ENCODE measurements at places on chromosomes 4 and X.

- no peak overlapping the region for H3K27ac ChIP-seq
- H3K4me1 ChIP-seq: peaks cover 35% of the 10 kb centered on the region
- H3K36me3 ChIP-seq: no peaks in the 10 kb centered on the region
- DNase-seq: no peak
- no peak overlapping the region for H3K4me3 ChIP-seq
Measured at GRCh38 chr4:76059750-76060149, 14.8 kb upstream of the ART3 start.

DNA sequence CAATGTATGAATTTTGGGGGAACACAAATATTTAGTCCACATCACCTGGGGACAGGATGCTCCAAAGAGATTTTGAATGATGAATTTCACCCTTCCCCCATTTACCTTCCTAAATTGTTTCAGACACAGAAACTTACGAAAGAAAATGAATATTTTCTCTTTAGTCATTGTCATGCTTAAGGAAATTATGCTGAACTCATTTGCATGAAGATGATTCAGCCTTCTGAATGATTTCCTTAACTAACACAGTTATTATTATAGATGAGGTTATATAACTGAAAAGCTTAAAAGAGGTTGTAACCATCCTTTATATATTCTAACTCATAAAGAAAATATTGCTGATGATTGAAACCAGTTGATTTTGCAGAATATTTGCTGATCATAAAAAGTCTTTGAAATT lies 61.1 kb downstream of the KCNIP4 start:
- no peak overlapping the region for H3K27ac ChIP-seq
- no peak overlapping the region for H3K4me3 ChIP-seq
- H3K36me3 ChIP-seq: no peaks in the 10 kb centered on the region
- H3K27me3 ChIP-seq: no peaks in the 10 kb centered on the region

DNA sequence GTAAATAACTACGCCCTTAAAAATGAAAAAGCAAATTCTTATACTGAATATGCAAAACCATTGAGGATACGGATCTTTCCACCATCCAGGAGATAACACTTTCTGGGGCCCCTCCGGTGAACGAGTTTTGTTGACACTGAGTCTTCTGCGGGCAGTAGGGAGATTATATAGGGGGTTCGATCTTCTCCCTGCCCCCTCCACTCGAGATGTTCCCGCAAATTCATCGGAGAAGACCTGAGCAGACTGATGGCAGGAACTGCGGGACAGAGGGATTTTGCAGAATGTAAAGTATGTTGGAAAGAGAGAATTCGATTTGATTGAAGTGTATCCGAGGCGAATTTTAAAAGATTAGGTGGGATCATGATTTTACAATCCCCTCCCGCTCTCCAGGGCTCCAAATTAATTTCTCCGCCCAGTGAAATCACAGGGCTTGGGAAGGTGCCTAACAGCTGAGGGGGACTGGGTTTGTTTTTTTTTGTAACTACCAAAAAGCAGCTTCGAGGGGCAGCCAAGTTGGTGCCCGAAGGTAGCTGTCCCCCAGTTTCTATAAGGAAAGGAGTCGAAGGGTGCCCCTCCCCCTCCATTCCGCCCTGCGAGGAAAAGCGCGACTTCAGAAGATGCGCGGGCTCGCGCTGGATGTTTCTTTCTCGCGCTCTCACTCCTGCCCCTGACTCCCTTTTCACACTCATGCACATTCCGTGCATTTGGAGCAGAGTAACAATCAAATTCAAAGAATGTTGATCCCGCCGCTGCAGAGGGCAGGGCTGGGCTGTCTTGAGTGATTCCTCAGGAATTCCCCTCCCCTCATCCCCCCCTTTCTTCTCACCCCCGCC lies 1.2 kb downstream of the TMEM255A start:
- peak; percentile 2 for DNase-seq
- peaks cover 5% of the 10 kb centered on the region for H3K4me1 ChIP-seq
- H3K27ac ChIP-seq: peak overlapping the region; percentile 85
- peaks cover 41% of the 10 kb centered on the region for H3K27me3 ChIP-seq
- H3K4me3 ChIP-seq: peak overlapping the region; percentile 76

GRCh38 chr4:17370818-17371217 lies 141.1 kb downstream of the QDPR start:
- no peaks in the 10 kb centered on the region for H3K36me3 ChIP-seq
- DNase-seq: no peak
- H3K27ac ChIP-seq: no peak overlapping the region
- no peak overlapping the region for H3K4me3 ChIP-seq
- no peaks in the 10 kb centered on the region for H3K4me1 ChIP-seq

DNA sequence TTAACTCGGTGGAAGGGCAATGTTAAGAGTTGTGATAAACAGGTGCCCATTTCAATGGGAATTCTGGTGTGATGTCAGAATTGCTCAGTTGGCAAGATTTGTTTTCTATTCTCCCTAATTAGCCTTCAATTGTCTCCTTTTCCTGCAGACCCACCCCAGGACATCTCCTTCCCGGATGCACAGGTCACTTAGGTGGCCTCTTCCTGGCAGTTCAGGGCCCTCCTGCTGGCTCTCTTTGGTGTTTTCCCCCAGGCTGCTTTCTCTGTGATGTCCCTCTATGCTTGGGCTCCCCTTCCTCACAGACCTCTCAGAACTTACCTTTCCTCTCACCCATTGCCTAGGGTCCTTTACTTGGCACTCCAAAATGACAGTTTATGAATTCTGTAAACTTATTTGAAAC lies 126.3 kb downstream of the GPAT3 start:
- H3K27ac ChIP-seq: no peak overlapping the region
- H3K36me3 ChIP-seq: no peaks in the 10 kb centered on the region
- H3K27me3 ChIP-seq: peaks cover 14% of the 10 kb centered on the region
- no peaks in the 10 kb centered on the region for H3K4me1 ChIP-seq
- H3K4me3 ChIP-seq: no peak overlapping the region
- no peak for DNase-seq

DNA sequence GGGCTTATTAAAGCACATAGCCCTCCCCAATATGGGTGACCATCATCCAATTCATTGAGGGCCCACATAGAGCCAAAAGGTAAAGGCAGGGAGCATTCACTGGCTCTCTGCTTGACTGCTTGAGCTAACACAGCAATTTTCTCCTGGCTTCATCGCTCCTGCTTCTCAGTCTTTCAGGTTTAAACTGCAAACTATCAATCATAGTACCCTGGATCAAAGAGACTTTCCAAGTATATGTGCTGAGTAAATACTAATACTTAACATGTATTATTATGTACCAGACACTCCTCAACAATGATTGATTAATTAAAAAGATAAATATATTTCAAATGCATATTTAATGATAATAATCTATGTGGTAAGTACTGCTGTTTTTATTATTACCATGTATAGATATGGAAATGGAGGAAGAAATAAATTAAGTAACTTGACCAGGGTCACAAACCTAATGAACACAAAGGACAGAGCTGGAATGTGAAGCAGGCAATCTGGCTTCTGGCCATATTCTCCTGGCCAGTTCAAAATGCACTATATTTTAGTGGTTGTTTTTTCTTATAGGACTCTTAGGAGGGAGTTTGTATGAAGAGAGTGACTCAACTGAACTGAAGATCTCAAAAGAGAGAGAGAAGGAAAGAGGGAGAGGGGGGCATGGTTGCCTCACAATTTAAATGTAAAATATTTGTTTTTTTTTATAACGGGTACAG lies 1197.3 kb downstream of the TECRL start:
- DNase-seq: no peak
- no peaks in the 10 kb centered on the region for H3K27me3 ChIP-seq
- no peaks in the 10 kb centered on the region for H3K36me3 ChIP-seq
- H3K4me1 ChIP-seq: no peaks in the 10 kb centered on the region

- H3K27ac ChIP-seq: no peak overlapping the region
- H3K27me3 ChIP-seq: no peaks in the 10 kb centered on the region
- DNase-seq: no peak
Measured at GRCh38 chrX:71671043-71671780, 3.9 kb downstream of the LOC101059915 start.

DNA sequence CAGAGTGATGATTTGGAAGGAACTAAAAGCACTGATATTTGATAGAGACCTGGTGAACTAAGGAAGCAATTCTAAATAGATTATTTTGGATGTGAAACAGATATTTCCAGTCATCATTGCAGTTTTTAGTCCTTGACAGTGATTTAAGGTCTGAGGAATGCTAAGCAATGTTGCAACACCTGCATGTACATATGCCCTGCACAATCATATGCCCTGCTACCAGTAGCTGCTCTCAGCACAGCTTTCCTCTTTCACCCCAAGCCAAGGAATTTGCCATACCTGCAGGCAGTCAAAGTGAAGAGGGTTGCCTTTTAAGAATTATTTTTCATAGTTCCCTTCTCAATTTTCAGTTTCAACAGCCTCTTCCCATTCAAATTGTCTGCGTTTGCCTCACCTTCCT lies 8.7 kb upstream of the FAM47A start:
- H3K36me3 ChIP-seq: no peaks in the 10 kb centered on the region
- no peaks in the 10 kb centered on the region for H3K27me3 ChIP-seq
- DNase-seq: no peak
- H3K4me1 ChIP-seq: no peaks in the 10 kb centered on the region
- H3K27ac ChIP-seq: no peak overlapping the region

GRCh38 chr4:27592738-27593137 lies 732.1 kb downstream of the STIM2 start:
- H3K4me1 ChIP-seq: no peaks in the 10 kb centered on the region
- no peak overlapping the region for H3K4me3 ChIP-seq
- no peaks in the 10 kb centered on the region for H3K36me3 ChIP-seq
- no peak overlapping the region for H3K27ac ChIP-seq

GRCh38 chrX:85001344-85001743 lies 2.3 kb upstream of the APOOL start:
- H3K27ac ChIP-seq: no peak overlapping the region
- DNase-seq: no peak
- no peak overlapping the region for H3K4me3 ChIP-seq
- peaks cover 24% of the 10 kb centered on the region for H3K36me3 ChIP-seq

DNA sequence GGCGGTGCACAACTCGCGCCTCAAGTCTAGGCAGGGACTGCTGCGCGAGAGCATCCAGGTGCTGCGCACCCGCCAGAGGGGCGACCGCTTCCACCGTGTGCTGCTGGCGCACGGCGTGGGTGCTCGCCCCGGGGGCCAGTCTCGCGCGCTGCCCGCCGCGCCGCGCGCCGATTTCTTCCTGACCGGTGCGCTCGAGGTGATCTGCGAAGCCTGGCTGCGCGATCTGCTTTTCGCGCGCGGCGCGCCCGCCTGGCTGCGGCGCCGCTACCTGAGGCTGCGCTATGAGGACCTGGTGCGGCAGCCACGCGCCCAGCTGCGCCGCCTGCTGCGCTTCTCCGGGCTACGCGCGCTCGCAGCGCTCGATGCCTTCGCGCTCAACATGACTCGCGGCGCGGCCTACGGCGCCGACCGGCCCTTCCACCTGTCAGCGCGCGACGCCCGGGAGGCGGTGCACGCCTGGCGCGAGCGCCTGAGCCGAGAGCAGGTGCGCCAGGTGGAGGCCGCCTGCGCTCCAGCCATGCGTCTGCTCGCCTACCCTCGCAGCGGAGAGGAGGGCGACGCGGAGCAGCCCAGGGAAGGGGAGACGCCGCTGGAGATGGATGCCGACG lies 1.3 kb downstream of the CHST7 start:
- H3K27me3 ChIP-seq: no peaks in the 10 kb centered on the region
- H3K4me3 ChIP-seq: peak overlapping the region; percentile 95
- DNase-seq: peak; percentile 35
- peaks cover 35% of the 10 kb centered on the region for H3K36me3 ChIP-seq
- H3K4me1 ChIP-seq: peaks cover 30% of the 10 kb centered on the region
- H3K27ac ChIP-seq: no peak overlapping the region

GRCh38 chrX:71910986-71911730 lies 513 bp downstream of the NHSL2 start:
- H3K4me1 ChIP-seq: no peaks in the 10 kb centered on the region
- peaks cover 8% of the 10 kb centered on the region for H3K36me3 ChIP-seq
- H3K27ac ChIP-seq: no peak overlapping the region
- H3K27me3 ChIP-seq: peaks cover 86% of the 10 kb centered on the region
- peak overlapping the region; percentile 66 for H3K4me3 ChIP-seq

- no peaks in the 10 kb centered on the region for H3K4me1 ChIP-seq
- no peak for DNase-seq
- peaks cover 68% of the 10 kb centered on the region for H3K27me3 ChIP-seq
- H3K4me3 ChIP-seq: no peak overlapping the region
- no peaks in the 10 kb centered on the region for H3K36me3 ChIP-seq
- H3K27ac ChIP-seq: no peak overlapping the region
Measured at GRCh38 chrX:39331082-39331704, 529.9 kb downstream of the MID1IP1 start.

GRCh38 chr4:25178838-25179261 lies 18.6 kb upstream of the SEPSECS start:
- no peak overlapping the region for H3K27ac ChIP-seq
- H3K27me3 ChIP-seq: no peaks in the 10 kb centered on the region
- H3K36me3 ChIP-seq: peaks cover 4% of the 10 kb centered on the region
- H3K4me3 ChIP-seq: no peak overlapping the region
- DNase-seq: no peak

DNA sequence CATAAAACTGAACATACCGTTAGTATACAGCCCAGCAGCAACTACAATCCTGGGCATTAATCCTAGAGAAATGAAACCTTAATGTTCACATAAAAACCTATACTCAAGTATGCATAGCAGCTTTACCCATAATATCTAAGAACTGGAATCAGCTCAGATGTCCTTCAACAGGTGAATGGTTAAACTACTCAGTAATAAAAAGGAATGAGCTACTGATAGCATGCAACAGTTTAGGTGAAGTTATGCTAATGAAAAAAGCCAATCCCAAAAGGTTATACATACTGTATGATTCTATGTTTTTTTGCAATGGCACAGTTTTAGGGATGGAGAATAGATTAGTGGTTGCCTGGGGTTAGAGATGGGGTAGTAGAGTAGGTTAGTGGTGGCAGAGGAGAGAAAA lies 9.3 kb downstream of the HTT start:
- H3K4me3 ChIP-seq: no peak overlapping the region
- no peak overlapping the region for H3K27ac ChIP-seq
- DNase-seq: no peak
- no peaks in the 10 kb centered on the region for H3K36me3 ChIP-seq

DNA sequence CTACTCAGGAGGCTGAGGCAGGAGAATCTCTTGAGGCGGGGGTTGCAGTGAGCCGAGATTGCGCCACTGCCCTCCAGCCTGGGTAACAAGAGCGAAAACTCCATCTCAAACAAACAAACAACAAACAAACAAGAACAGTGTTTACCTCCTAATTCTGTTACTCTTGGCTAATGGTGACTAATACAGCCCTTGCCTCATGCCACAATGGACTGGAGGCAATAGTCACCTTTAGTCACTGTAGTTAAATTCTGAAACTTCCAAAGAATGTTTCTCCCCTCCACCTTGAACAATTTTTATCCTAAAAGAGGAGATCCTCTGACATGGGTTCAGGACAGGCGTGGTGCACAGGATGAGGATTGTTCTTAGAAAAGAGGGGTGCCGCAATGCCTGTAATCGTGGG lies 241.2 kb upstream of the CTSO start:
- DNase-seq: no peak
- H3K4me1 ChIP-seq: no peaks in the 10 kb centered on the region
- H3K27ac ChIP-seq: no peak overlapping the region
- H3K4me3 ChIP-seq: no peak overlapping the region
- H3K36me3 ChIP-seq: no peaks in the 10 kb centered on the region

All from Calu3 (cell line).